NAMALWA (cell line): ENCODE measurements at places on chromosomes 13 and 19.

DNA sequence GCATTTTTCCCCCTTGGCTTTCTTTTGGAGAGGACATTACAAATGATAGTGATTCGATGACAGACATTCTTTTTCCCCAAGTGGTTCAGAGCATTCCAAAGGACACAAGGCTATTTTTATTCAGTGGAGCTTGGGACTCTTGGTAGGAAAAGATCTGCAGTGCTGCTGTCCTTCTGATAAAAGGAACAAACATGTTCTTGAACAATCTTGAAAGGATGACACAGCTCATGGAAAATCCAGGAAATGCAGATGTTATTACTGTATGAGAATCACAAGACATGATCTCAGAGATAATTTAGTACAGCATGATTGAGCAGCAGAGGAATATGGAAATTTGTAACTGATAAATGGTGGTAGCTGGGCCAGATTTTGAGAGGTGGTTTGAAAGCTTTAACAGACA is 96.2 kb upstream of the RFC3 start:
- no peak for DNase-seq

DNA sequence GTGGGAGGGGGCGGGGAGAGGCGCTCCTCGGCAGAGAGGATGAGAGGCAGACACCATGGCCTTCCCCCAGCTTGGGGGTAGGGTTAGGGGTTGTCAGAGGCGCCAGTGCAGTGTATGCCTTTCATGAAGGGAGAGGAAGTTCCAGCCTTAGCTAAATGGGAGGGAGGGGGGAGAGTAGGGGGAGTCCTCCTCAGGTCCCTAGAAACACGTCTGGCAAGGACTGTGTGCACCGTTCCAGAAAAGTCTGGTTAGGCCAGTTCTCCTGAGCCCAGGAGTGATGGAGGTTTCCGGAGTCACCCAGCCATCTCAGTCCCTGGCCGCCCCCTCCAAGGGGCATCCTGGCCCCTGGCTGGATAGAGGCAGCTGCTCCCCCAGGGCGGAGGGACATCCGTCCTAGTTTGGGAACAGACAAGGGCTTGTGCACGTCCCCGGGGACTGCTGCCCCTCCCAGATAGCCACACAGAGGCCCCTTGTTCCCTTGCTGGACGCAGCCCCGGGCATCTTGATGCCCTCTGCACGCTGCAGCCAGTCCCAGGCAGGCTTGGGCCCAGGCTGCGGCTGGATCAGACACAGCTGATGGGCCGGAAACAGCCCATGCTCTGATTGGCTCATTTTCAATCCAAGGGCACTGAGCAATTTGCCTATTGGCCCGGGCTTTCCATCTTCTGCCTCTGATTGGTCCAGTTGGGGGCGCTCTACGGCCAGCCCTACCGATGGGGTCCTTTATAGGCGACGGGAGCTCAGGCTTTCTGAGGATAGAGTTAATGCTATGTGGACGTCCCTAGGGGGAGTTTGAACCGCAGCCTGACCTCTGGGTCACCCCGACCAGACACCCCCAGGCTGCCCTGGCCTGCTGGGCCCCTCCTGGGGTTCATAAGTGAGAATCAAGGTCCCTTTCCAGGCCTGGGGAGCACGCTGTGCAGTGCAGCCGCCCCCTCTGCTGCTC is 3.8 kb downstream of the S1PR2 start:
- no peak for DNase-seq

GRCh38 chr13:67318860-67319259 is 88.7 kb upstream of the PCDH9 start:
- DNase-seq: no peak

DNA sequence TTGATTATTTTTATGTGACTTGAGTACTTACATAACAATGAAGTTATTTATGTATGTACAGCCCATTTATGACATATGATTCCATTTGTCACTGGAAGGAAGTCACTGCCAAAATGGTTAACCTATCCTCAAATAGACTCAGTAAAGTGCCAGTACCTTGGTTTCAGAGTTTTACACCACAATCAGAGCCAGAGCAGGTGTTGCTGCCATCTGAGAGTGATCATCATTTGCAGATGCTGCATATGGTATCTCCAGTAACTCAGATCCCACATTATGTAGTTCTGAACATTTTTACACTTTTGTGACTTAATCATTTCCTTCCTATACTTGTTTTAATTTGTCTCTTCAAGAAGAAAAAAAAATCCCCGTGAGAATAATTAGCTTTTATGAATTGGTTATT is 313.3 kb downstream of the HS6ST3 start:
- DNase-seq: no peak

GRCh38 chr19:30062065-30062906 is 120.2 kb downstream of the URI1 start:
- DNase-seq: no peak

DNA sequence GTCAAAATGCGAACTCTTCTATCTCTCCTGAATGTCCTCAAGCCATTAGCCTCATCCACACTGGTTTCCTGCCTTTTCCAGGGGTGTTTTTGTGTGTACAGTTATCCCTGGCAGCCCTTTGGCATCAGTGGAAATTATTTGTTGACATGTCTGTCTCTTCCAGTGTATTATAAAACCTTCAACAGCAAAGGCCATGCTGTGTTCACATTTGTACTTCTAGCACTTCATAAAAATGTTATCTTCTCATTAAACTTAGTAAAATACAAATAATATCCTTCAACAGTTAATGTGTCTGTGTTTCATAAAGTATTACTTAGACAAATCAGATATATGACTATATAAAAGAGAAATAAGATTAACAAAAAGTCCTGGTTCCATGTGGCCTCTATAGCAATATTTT is 359.5 kb upstream of the ARGLU1 start:
- DNase-seq: no peak

- peak; percentile 92 for DNase-seq
Measured at GRCh38 chr19:11339254-11340098, at the start of gene RAB3D. RAB3D (minus strand) TSS chr19:11339657; CDS start chr19:11337399, 2,258 bp downstream.

GRCh38 chr19:39052243-39052746 is 19.9 kb upstream of the FBXO27 start:
- peak; percentile 62 for DNase-seq
